HepG2 (cell line): ENCODE measurements at places on chromosomes 2 and 18. TPM values are rescaled to one million over a fixed set of nuclear protein-coding genes. Genes with fewer than 3 reads are reported as not detected.

Gene GCG
- polyA plus RNA-seq: not detected in 2 replicates

- no peak for DNase-seq
- H3K36me3 ChIP-seq: no peaks in the 10 kb centered on the region
- no peak overlapping the region for H3K4me3 ChIP-seq
Measured at GRCh38 chr18:57898506-57899124, 95.5 kb upstream of the ATP8B1 start.

DNA sequence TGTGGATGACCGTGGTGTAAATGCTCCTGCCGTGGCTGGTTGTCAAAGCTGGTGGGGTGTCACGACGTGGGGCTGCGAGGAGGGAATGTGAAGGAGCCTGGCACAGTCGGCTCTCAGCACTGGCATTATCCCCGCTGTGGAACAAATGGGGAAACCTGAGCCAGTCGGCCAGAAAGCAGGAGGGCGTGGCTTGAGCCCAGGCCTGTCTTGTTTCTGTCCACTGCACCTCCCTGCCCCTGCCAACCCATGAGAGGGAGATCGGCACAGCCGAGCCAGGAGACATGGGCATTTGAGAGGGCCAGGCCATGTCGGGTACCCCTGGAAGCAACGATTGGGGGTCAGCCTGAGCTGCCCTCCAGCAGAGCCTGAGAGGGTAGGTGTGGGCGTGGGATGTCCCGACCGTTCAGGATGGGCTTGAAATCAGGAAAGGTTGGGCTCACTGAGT, 44.5 kb downstream of the PDIA6 start:
- H3K36me3 ChIP-seq: no peaks in the 10 kb centered on the region
- peaks cover 62% of the 10 kb centered on the region for H3K27me3 ChIP-seq
- no peak for DNase-seq
- H3K27ac ChIP-seq: no peak overlapping the region
- peaks cover 7% of the 10 kb centered on the region for H3K4me1 ChIP-seq

DNA sequence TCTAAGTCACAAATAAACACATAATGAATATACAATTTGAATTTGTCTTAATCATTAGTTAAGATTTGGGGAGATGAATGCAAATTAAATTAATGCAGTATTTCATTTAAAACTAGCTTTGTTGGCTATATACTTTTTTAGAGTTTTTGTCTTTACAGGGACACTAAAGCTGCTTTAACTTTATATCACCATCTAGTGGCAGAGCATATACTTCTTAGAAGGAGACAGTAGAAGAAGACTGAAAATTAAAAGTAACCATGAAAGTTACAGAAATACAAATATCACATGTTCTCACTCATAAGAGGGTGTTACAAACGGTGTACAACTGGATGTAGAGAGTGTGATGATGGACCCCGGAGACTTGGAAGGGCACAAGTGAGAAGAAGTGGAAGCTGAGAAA, 268.3 kb upstream of the NETO1 start:
- no peaks in the 10 kb centered on the region for H3K4me1 ChIP-seq
- H3K36me3 ChIP-seq: no peaks in the 10 kb centered on the region
- H3K4me3 ChIP-seq: no peak overlapping the region

- peaks cover 4% of the 10 kb centered on the region; the same call in 1 of the 3 replicates for H3K27me3 ChIP-seq
- H3K4me1 ChIP-seq: peaks cover 12% of the 10 kb centered on the region; the same call in 1 of the 2 replicates
- H3K4me3 ChIP-seq: no peak overlapping the region
- no peaks in the 10 kb centered on the region for H3K36me3 ChIP-seq
Measured at GRCh38 chr2:128416109-128416785, 97.6 kb upstream of the HS6ST1 start.

DNA sequence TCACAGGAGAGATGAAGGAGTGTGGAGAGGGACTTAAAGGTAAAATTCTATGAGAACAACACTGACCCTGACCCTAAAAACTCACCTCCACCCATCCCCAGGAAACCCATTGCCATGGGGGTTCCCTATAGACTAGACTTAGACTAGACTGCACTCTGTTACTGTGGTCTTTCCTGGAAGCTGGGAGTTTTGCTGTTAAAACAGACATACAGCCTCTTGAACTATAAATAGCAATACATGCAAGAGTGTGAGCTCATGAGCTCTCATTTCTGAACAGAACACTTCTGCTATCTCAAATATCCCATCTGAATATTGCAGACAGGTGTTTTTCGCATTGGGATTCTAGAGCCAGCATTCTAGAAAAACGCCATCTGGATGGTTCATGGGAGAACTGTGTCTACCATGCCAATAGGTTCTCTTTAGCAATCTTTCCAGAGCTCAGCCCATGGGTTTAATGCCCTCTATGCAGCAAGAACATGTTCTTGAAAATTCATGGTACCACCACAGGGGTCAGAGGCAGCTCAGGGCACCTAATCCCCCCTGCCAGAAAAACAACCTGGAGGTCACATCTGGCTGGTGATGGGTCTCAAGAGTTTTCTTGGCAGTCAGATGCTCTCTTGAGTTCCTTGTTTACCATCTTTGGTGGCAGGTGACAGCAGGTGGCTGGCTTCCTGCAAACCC, 51.9 kb downstream of the SLC14A2 start:
- DNase-seq: no peak
- no peaks in the 10 kb centered on the region for H3K36me3 ChIP-seq
- H3K4me3 ChIP-seq: no peak overlapping the region
- H3K27ac ChIP-seq: no peak overlapping the region
- H3K27me3 ChIP-seq: no peaks in the 10 kb centered on the region

Gene SULT1C2
- 4.0 and 5.3 TPM in 2 replicates for polyA plus RNA-seq

DNA sequence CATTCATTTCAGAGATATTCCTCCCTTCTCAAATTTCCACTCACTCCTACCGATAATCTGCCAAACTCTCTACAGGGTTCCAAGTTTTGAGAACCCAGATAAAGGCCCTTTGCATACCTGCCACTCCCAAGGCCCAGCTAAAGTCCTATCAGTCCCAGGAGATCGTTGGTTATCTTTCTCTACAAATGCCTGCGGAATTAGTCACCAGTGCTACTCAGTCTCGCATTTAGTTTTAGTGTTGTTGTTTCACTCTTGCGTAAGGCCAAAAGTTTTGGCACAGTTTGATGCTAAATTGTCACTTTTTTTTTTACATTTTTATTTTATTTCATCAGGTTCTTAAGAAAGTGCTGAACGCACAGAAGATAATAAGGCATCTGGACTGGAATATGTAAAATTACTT, 29.2 kb upstream of the SETBP1 start:
- no peaks in the 10 kb centered on the region for H3K27me3 ChIP-seq
- no peak overlapping the region for H3K27ac ChIP-seq
- no peaks in the 10 kb centered on the region for H3K4me1 ChIP-seq

Gene HOXD11
- polyA plus RNA-seq: not detected in 2 replicates

DNA sequence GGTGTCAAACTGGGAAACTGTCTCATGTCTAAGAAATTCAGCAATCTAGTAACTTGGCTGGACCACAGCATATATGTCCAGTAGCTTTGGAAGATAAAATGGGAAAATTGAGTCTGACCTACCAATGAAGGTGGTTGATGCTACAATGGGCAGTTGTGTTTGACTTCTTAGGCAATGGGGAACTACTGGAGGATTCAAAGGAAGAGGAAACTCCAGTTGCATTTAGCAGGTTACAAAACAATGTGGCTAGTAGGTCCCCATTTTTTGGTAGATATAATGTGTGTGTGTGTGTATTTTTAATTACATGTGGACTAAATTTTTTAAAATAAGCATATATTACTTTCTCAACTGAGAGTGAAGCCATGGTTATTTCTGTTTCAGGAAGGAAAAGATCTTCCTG, 427.7 kb downstream of the NBAS start:
- no peak overlapping the region for H3K27ac ChIP-seq
- no peaks in the 10 kb centered on the region for H3K36me3 ChIP-seq
- DNase-seq: no peak
- peaks cover 14% of the 10 kb centered on the region; the same call in 2 of the 3 replicates for H3K27me3 ChIP-seq
- no peak overlapping the region for H3K4me3 ChIP-seq
- no peaks in the 10 kb centered on the region for H3K4me1 ChIP-seq

- no peaks in the 10 kb centered on the region for H3K36me3 ChIP-seq
- H3K4me1 ChIP-seq: no peaks in the 10 kb centered on the region
- H3K27me3 ChIP-seq: no peaks in the 10 kb centered on the region
- no peak overlapping the region for H3K4me3 ChIP-seq
Measured at GRCh38 chr2:155223781-155224406, 525.4 kb downstream of the KCNJ3 start.

GRCh38 chr2:10300328-10300920, 2.3 kb upstream of the HPCAL1 start:
- no peaks in the 10 kb centered on the region; the same call in 2 of the 3 replicates for H3K27me3 ChIP-seq
- H3K27ac ChIP-seq: peak overlapping the region; percentile 88
- DNase-seq: peak; percentile 40
- peaks cover 58% of the 10 kb centered on the region for H3K4me1 ChIP-seq
- H3K4me3 ChIP-seq: peak overlapping the region; percentile 70

GRCh38 chr2:232538671-232539070, 821 bp upstream of the CHRNG start:
- H3K4me3 ChIP-seq: no peak overlapping the region
- H3K27me3 ChIP-seq: no peaks in the 10 kb centered on the region
- H3K27ac ChIP-seq: no peak overlapping the region
- no peak for DNase-seq

- H3K27ac ChIP-seq: no peak overlapping the region
- H3K4me1 ChIP-seq: peaks cover 6% of the 10 kb centered on the region; the same call in 1 of the 2 replicates
- no peak for DNase-seq
- no peaks in the 10 kb centered on the region; the same call in 2 of the 3 replicates for H3K27me3 ChIP-seq
Measured at GRCh38 chr18:57891707-57892391, 88.7 kb upstream of the ATP8B1 start.

- no peaks in the 10 kb centered on the region for H3K36me3 ChIP-seq
- no peak for DNase-seq
- H3K27ac ChIP-seq: no peak overlapping the region
- no peak overlapping the region for H3K4me3 ChIP-seq
- peaks cover 75% of the 10 kb centered on the region for H3K4me1 ChIP-seq
- no peaks in the 10 kb centered on the region; the same call in 1 of the 2 replicates for H3K27me3 ChIP-seq
Measured at GRCh38 chr2:113175736-113176695, 2.2 kb downstream of the PSD4 start.

DNA sequence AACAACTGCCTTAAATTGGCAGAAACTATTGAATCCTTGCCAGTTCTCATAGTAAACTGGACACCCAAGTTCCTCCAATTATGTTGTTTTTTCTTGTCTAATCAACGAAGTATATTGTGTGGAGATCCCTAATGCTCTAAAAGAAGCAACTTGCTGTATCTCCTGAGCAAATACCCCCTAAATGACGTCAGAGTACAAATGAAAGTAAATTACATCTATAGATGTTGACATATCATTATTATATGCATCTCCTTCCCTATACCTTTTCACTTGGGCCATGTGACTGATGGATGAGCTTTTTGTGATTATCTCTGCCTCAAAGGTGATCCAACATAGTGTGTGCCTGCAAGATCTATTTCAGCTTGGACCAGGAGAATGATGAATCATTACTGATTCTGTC, 159.4 kb downstream of the CCDC148 start:
- no peak overlapping the region for H3K27ac ChIP-seq
- peaks cover 12% of the 10 kb centered on the region for H3K4me1 ChIP-seq
- no peak for DNase-seq
- no peak overlapping the region for H3K4me3 ChIP-seq
- no peaks in the 10 kb centered on the region; the same call in 2 of the 3 replicates for H3K27me3 ChIP-seq
- H3K36me3 ChIP-seq: no peaks in the 10 kb centered on the region

Gene NPPC
- not detected in 2 replicates for polyA plus RNA-seq

DNA sequence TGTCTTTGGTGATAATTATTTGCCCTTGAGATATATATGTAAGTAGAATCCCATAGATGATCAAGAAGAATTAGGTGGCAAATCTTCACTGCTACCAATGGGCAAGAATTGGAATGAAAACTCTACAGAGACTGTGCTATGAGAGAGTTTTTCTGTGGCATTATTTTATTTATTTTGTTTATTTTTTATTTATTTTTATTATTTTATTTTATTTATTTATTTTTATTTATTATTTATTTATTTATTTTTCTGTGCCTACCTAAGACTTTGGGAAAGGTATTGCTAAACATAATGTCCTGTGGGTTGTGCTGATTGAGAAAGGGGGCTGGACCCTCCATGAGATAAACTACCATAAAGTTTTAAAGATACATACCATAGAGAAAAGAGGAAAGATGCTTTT, 16.6 kb upstream of the NR4A2 start:
- no peak overlapping the region for H3K27ac ChIP-seq
- H3K27me3 ChIP-seq: peaks cover 11% of the 10 kb centered on the region
- no peak overlapping the region for H3K4me3 ChIP-seq
- no peak for DNase-seq
- H3K4me1 ChIP-seq: no peaks in the 10 kb centered on the region

- H3K4me3 ChIP-seq: no peak overlapping the region
- H3K27me3 ChIP-seq: no peaks in the 10 kb centered on the region; the same call in 1 of the 2 replicates
- no peaks in the 10 kb centered on the region for H3K36me3 ChIP-seq
- no peaks in the 10 kb centered on the region for H3K4me1 ChIP-seq
- H3K27ac ChIP-seq: no peak overlapping the region
Measured at GRCh38 chr2:99794414-99794813, 304.6 kb upstream of the REV1 start.

Gene VIL1
- 287 and 352 TPM in 2 replicates for polyA plus RNA-seq

DNA sequence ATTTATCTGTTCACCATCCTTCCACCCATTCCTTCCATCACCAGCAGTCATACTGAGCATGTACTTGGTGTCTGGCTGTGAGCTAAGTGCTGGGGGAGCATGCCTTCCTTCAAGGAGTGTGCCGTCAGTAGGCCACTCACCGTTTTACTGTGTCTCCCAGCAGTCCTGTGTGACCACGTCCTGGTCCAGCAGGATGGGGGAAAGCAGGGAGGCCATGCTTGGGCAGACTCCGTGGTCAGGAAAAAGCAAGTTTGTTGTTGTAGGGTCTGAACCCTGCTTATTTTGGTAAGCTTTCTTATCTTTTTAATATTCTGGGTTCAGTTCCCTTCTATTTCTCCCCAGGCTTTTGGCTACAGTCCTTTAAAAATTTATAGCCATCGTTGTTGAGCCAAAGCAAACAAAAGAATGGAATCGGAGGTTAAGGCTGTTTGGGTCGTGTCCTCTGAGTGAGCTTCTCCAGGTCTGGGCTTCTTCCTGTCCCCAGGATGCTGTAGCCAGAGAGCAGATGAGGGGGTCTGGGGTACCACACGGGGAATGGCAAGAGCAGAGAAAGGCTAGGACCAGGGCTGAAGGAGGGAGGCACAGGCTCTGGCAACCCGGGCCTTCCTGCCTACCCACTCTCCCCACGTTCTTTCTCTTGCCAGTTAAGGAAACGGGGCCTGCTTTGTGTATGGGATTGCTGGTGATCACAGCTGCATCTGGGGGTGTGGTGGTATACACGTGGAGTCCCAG, 13.5 kb downstream of the SLC30A3 start:
- peak overlapping the region; percentile 31; the same call in 1 of the 2 replicates for H3K4me3 ChIP-seq
- peaks cover 2% of the 10 kb centered on the region; the same call in 1 of the 2 replicates for H3K36me3 ChIP-seq
- no peak for DNase-seq
- peaks cover 25% of the 10 kb centered on the region for H3K4me1 ChIP-seq

- no peaks in the 10 kb centered on the region for H3K27me3 ChIP-seq
- H3K27ac ChIP-seq: no peak overlapping the region
- no peak overlapping the region for H3K4me3 ChIP-seq
- H3K36me3 ChIP-seq: no peaks in the 10 kb centered on the region
- peaks cover 70% of the 10 kb centered on the region for H3K4me1 ChIP-seq
Measured at GRCh38 chr2:96553176-96553956, 16.8 kb downstream of the ARID5A start.
